ENCODE measurements at places on chromosomes 3 and 15.

GRCh38 chr3:159877924-159878323 is 110.7 kb upstream of the IL12A start:
- DNase-seq = no peak

DNA sequence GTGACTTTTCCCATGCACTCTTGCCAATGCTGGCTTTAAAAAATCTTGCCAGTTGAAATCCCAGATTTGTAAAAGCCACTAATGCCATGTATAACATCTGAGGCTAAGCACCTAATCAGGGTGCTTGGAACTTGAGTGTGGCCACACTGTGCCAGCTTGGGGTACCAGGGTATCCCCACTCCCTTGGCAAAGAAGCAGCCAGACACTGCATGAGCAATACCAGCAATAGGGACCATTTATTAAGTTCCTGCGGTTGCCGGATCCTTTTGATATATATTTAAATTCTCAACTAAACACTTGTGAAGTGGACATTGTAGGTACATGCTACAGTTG is 2.2 kb upstream of the RHCG start:
- DNase-seq = no peak

DNA sequence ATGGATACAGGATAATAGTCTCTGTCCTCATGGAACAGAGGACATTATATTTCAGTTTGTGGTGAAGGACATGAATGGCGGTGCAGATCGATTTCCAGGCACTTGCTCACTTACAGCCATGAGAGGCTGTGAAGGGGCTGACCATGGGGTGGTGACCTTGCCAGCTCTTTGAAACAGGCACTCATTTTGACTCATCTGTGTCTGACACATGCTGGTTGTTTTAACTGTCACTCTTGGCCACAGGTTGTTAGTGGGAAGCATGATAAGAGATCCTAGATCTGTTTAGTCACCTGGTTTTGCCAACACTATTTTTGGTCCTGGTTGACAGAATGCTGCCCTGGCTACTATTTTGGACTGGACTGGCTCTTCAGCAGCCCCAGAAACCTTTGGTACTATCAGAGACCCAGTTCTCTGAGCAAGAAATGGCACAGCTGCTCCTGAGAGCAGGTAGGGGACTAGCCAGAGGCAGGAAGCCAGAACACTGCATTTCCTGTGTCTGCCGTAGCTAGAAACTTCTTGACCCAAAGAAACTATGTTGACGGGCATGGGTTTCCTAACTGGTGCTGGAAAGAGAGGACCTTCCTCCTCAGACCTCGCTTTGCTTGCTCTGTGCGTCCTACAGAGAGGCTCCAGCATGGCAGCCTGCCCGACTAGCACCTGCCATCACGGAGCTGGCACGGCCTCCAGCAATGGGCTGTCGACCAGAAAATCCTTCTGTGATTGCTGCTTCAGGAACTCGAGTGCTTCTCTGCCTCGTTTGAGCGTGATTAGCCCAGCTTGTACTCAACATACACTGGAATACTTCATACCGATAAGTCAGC is 6.3 kb downstream of the PXYLP1 start:
- no peak for DNase-seq

DNA sequence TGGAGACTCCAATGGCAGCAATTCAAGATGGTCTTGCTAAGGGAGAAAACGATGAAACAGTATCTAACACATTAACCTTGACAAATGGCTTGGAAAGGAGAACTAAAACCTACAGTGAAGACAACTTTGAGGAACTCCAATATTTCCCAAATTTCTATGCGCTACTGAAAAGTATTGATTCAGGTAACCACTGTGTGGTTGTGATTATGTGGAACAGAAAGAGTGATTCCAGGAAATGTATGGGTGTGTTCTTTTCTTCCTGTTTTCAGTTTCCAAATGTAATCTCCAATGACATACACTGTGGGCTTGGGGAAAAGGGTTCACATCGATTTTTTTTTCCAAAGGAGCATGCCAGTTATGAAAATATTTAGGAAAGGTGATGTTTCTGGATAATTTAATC is 10.9 kb downstream of the SCG3 start:
- DNase-seq = no peak

DNA sequence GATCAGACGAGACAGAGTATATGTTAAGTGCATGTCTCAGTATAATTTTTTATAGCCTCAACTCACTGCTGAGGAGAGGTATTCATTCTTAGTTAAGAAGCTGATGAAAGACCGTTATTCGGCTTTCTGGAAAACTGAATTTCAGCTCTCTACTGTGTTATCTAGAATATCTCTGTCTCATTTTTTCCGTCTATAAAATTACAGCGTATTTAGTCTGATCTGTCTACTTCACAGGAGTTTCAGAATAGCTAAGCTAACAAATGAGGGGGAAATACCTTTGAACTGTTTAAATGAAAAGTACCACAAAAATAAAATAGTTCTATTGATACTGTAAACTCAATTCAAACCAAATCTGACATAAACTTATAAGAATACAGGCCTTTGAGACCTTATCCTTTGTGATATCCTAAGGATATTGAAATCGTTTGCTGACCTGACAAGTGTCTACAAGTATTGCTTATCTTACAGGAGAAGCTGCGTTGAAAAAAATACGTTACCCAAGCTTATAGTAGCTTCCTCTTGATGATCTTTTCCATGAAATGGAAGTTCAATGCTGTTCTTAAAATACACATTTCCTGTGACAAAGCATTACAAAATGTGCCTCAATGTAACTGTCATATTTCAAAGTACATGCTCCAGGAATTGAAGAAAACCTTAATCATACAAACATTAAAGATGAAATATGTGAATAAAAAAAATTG is 104.6 kb downstream of the IL1RAP start:
- DNase-seq = no peak

DNA sequence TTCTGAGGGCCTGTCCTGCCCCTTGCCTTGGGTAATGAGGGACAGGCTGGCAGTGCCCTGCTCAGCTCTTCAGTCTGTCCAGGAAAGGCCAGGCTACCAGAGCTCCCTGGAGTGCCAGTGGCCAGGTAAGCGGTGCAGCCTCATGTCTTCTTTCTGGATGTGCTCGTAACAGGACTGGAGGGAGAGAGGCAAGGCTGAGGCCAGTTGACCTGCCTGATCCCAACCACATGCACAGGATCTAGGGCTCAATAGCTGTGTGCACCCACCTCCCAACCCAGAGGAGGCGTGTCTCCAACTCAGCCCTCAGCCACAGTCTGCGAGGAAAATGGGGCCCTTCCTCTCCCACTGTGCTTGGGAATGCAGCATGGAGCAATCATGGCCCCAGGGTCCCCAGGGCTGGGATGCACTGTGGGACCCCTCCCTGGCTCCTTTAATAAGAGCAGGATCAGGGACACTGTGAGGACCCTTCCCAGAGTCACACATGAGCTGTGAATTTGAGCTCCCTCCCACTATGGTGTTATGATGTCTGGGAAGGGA is 22.5 kb downstream of the ALS2CL start:
- no peak for DNase-seq

DNA sequence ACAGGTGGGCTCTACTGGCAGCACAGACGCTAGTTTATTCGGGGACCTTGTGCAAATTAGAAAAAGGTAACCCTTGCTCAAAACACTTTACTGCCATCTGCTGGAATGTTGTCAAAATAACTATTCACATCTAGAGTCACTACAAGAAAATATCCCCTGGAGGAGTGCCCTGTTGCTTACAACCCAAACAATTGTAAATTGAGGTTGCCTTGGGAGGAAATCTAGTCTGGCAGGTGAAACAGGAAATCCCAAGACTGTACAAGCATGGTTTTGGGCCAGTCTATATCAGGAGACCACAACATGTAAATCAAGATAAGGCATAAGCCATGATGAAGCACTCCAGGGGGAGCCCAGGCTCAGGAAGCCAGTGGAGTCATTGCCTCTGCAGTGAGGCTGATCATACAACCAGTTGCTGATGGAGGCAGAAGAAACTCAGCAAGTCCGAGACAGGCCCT is 136.8 kb upstream of the ACP3 start:
- peak; percentile 24 for DNase-seq
